ENCODE measurements at places on chromosomes 5 and 9.

DNA sequence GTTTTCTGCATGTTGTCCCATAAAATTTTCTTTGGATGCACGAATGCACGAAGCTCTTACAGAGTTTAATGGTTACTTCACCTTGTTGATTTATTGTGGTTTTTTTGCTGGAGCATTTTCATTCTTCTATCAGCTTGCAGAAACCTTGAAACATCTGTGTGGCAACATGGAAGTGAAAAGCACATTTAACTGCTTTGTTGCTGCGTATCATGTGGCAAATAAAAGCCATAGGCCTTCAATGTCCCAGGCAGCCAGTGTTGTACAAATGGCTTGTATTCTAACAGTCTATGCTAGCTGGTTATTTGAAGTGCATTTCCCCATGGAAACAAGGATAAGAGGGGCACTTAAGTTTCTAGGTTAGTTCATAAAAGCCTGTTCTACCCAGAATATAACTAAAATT, 42.5 kb upstream of the RASGRF2 start:
- no peak for DNase-seq

- DNase-seq: no peak
Measured at GRCh38 chr9:34370970-34371880, 5.5 kb downstream of the MYORG start.

DNA sequence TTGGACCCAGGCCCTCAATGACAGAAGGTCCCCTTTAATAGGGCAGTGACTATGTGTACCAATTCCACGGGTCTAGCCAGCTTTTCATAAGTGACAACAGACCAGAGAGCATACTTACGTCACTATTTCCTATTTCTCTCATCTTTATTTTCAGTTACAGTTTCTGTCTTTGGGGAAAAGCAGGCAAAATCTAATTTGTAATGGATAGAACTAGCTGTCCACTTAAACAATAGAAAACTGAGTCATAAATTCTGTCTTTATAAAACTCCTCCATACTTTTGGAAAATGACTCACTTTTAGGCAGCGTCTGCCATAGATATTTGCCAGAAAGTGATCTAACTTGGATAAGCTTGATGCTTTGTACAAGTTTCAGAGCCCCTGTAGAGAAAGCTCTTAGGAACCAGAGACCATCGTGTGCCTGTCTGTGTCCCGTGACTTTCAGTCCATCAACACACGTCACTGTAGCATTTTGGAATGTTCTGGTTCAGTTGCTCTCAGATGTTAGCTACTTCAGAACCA, 101.9 kb downstream of the F2RL2 start:
- no peak for DNase-seq

DNA sequence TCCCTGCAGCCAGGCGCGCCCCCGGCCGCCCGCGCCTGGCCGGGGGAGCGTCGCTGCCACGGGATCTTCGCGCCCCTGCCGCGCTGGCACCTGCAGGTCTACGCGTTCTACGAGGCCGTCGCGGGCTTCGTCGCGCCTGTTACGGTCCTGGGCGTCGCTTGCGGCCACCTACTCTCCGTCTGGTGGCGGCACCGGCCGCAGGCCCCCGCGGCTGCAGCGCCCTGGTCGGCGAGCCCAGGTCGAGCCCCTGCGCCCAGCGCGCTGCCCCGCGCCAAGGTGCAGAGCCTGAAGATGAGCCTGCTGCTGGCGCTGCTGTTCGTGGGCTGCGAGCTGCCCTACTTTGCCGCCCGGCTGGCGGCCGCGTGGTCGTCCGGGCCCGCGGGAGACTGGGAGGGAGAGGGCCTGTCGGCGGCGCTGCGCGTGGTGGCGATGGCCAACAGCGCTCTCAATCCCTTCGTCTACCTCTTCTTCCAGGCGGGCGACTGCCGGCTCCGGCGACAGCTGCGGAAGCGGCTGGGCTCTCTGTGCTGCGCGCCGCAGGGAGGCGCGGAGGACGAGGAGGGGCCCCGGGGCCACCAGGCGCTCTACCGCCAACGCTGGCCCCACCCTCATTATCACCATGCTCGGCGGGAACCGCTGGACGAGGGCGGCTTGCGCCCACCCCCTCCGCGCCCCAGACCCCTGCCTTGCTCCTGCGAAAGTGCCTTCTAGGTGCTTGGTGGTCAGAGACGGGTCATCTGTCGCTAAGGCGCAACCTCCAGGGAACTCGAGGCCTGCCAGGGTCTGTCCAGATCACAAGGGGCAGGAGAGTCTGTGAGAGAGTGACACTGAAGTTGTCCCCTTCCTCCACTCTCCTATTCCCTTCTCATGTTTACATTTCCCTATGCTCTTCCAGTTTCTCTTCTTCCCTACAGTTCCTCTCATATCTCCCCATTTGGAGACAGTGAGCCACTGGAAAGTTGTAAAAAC, 1.3 kb downstream of the GPR150 start:
- DNase-seq: peak; percentile 43

GRCh38 chr5:136295914-136296313, 69.4 kb downstream of the TRPC7 start:
- DNase-seq: no peak

DNA sequence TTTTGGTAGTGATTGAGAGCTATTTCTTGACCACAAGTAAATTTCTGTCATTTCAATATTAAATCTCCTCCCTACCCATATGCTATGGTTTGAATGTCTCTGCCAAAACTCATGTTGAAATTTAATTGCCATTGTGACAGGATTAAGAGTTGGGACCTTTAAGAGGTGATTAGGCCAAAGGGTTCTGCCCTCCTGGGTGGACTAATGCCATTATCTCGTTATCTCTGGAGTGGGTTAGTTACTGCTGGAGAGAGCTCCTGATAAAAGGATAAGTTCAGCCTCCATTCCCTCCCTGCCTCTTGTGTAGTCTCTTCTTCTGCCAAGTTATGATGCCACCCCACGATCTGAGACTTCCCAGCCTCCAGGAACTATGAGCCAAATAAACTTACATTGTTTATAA, 3.6 kb upstream of the DRD1 start:
- DNase-seq: no peak

- no peak for DNase-seq
Measured at GRCh38 chr5:75044406-75044805, 8.0 kb downstream of the GCNT4 start.

DNA sequence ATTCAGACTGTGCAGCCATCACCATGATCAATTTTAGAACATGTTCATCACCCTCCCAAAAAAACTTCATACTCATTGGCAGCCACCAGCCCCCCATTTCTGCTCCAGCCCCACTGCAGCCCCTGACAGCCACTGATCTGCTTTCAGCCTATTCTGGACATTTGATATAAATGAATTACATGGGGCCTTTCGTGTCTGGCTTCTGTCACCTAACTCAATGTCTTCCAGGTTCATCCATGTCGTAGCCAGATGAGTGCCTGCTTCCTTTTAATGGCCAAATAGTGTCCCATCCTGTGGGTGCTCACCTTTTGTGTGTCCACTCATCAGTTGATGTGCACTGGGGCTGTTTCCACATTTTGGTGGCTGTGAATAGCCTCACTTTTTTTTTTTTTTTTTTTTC, 63.5 kb downstream of the HMCN2 start:
- DNase-seq: no peak

DNA sequence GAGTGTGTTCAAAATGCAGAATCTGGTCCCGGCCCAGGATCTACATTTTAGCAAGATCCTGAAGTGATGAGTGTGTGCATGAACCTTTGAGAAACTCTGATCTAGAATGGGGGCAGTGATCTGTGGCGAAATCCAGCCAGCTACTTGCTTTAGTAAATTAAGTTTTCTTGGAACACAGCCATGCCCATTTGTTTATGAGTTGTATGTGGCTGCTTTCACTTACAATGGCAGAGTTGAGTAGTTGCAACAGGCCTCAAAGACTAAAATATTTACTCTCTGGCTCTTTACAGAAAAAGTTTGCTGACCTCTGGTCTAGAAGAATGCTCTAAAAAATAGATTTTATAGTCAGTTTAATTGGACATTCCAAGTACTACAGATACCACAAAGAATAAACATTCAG, 588.3 kb downstream of the BNC2 start:
- DNase-seq: no peak

GRCh38 chr5:100505984-100506670, 29.0 kb upstream of the FAM174A start:
- no peak for DNase-seq

DNA sequence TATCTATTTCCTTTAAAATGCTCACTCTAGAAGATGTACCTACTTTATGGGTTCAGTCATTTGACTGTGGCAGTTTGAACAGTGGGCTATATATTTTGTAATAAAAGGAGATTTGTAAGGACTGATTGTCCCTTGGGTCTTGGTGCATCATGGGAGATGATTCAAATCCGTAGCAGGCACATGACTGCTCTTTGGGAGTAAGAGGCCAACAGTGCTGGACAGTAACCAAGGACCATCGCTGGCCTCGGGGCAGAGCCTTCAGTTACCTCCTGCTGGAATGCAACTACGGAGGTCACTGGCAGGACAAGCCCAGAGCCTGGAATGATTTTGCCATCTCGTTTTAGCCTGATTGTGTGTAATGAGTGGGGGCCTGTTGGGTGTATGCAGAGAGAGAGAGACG, 7.0 kb upstream of the MAMDC2 start:
- no peak for DNase-seq

DNA sequence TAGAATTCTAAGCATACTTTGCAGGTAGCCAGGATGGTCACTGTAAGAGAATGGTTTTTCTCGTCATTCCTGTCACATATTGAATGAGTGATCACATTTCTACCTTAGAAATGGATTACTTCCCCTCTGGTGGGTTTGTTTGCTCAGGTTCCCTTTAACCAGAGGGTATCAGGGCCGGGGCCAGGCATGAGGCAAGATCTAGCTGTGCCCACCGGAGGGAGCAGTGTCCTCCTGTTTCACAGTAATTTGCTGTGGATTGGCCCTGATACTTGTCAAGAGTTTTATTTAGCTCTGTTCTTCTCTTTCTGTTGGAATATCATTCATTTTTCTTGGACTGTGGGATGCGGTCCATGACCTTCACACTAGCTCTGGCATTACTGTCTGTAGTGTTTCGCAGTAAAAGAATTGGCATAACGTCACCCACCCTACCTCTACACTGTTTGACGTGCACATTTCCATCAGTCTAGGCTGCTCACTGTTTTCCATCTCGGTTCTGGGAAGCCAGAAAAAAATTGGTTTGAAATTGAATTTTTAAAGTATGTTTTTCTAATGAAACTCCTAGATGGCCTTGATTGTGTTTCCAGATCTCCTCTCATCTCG, 42.4 kb upstream of the ZBED3 start:
- no peak for DNase-seq

DNA sequence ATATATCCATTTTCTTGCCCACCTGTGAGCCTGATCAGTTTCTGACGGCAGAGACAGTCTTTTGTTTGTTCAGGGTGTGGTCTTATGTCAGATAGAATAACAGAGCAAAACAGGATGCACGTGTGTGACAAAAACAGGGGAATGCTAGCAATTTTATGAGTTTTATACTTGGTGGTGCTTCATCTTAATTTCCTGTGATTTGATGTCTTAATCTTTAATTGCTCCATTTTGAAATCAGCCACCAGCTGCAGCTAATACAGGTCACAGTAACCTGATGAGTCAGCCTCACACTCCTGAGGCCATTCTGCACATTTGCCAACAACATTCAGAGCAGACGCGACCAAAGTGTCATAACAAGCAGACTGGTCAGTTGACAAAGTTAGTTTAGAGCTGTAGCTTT, 42.3 kb upstream of the JMY start:
- peak; percentile 60 for DNase-seq

GRCh38 chr9:110828264-110828663, 159.7 kb downstream of the MUSK start:
- no peak for DNase-seq

GRCh38 chr9:136726631-136727191, 14.3 kb downstream of the DIPK1B start:
- DNase-seq: no peak

DNA sequence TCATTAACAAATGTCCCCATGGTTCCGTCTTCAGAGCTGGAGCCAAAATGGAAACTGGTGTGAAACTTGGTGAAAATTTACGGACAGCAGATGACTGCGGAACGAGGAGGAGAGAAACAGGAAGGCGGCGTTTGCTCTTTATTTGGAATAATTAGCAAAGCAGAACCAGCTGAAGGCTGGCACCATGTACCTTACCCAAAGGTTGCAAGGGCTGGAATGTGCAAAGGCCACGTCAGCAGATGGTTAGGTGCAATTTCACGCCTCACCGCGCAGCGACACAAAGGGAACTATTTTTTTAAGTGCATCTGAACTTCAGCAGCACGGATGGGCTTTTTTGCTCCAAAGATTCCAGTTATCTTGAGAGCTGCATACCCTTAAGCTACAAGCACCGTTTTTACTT, 127.4 kb downstream of the COL23A1 start:
- no peak for DNase-seq

DNA sequence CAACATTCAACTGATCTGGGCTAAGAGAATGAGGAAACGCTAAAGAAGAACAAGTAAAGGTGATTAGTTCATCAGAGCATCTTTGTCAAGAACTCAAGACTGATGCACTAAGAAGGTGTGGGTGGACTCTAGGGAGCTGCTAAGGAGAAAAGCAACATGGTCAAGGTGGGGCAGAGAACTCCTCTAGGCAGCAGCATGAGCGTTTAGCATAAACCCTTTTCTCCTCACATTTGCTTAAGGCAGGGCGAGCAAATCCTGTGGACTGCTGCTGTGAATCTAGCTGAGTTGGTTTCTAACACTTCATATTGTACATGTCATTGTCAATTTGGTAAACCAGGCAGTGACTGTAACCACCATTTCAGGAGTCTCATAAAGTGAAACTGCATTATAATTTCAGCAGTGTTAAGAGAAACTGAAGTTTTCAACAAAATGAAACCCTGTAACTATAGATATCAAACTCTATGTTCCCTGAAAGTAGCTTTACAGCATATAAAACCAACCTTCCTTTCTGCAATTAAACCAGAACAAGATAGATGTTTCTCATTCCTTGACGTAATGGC, 45.9 kb upstream of the MAN2A1 start:
- no peak for DNase-seq

DNA sequence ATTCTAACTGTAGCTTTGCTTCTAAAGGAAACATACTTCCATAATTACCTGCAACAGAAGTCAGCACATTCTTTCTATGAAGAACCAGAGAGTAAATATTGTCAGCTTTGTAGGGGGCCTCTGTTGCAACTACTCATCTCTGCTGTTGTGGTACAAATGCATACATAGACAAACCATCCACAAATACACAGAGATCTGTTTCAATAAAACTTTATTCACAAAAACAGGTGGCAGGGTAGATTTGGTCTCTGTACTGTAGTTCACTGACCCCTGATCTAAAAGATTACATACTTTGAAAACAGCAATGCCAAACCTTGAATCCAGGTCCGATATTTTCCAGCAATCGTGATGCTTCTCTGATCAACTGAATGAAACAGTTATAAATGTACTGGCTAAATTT, 44.9 kb upstream of the RETREG1 start:
- no peak for DNase-seq

DNA sequence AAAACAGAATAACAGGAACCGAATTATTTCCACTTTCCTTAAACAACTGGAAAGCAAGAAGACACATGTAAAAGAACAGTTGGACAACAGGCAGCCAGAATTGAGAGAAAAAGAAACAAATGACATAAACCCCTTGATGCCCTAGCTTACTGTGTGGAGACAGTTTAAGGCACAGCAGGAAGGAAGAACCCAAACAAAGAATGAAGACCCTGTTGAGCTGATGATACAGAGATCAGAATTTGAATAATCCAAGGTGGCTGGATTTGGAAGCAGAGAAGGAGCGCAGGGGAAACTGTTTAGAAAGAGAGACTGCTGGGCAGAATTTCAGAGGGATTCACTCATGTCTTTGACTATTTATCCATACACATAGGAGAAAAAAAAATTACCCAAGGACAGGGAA, 316.3 kb upstream of the POU5F2 start:
- DNase-seq: no peak

GRCh38 chr9:22114956-22115355, 105.9 kb upstream of the CDKN2B start:
- no peak for DNase-seq
